ENCODE measurements at places on chromosomes 3 and 15. TPM values are rescaled to one million over a fixed set of nuclear protein-coding genes. Genes with fewer than 3 reads are reported as not detected.

KLHL40 gene
- total RNA-seq: not detected

UPK1B gene
- not detected for total RNA-seq

CHCHD4 gene
- 21.8 TPM for total RNA-seq

HESX1 gene
- total RNA-seq: 0.44 TPM

TTC21A gene
- total RNA-seq: 1.1 TPM

WDR93 gene
- not detected for total RNA-seq

DAZL gene
- 0.18 TPM for total RNA-seq

DNA sequence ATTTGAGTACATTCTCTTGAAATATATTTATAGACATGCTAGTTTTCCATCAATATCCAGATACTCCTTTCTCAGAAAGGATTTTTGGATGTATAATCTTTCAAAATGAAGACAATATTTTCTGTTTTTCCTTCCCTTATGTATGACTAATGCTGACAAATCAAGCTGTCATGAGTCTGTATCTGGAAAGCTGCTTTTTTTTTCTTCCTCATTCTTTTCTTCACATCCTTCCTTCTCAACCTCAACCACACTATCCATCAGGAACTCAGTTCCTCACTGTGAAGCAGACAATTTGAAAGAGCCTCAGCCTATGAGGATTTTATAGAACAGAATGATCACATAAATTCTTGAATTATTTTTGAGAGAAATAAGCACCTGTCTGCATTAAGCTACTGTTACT is 335.9 kb upstream of the EPHA6 start:
- no peak for DNase-seq

DNA sequence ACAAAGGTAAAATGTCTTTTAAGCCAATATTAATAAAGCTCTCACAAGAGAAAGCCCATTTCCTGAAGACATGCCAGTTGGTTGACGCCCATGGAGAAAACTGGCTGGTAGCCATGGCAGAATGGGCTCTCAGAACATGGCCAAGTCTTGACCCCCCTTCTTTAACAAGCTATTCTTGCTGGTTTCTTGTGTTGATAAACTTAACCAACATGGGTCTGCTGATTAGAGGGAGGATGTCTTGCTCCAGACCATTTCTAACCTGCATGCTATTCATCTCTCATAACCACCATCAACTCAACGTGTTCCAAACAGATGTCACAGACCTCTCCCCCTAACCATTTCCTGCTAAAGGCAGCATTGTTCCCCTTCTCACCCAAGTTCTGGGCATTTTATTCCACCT is 25.7 kb downstream of the NTRK3 start:
- no peak for DNase-seq

GRCh38 chr3:194777729-194778128 is 92.0 kb downstream of the FAM43A start:
- DNase-seq: no peak

DNA sequence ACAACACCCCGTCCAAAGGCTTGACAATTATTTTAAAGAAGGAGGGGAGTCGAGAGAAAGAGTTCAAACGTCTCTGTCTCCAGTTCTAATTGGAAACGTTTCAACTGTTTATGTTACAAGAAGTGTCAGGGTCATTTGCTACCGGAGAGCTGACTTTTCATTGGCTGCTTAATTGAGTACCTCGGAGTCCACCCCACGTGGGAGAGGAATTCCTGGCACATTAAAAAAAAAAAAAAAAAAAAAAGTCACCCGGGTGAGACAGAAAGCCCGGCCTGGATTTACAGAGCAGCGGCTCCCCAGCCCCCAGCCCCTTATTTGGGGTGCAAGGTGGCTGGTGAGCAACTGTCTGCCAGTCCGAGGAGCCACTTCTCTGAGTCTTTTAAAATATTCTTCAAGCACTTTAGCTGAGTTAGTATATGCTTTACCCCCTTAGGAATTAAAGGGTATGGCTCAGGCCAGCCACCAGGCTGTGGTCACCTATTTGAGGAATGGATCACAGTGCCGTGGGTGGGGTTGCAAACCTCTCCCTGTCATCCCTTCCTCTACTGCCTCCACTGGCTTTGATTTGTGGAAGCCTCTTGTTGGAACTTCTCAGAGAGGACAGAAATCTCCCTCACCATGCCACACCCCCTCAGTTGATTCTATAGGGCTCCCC is 3.9 kb upstream of the TLE3 start:
- no peak for DNase-seq

DNA sequence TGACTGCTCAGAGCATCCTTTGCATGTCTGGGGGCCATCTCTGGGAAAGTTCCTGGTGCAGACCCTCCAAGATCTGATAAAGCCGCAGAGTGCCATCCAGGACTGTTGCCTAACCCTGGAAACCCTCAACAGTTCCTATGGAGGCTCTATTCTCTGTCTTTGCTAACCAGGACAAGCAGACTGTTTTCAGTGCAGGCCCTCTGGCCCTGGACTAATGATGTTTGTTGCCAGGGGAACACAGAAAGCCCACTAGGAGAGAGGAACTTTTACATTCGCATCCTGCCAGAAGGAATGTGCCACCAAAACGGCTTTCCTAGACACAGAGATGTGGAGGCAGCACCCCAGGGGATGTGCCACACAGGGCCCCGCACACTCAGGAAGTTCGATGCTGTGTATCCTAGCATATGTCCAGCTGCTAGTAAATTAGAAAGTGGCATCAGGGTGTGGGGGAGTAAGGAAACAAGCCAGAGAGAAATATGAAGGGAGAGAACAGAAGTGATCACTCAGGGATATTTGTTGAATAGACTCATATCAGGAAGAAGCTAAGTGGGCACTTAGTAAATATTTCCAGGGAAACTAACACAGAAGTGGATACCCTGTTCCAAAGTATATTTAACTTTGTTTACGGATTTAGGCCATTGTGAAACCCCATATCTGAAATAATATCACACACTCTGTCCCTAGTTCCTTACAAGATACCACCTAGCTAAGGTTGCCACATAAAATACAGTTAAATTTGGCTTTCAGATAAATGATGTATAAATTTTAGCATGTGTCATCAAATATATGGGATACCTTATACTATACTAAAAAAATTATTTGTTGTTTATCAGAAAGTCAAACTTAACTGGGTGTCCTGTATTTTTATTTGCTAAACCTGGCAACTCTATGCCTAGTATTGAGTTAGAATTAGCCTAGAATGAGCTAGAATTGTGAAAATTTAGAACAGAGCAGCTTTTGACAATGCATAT is 29.9 kb upstream of the TMOD3 start:
- DNase-seq: no peak

DNA sequence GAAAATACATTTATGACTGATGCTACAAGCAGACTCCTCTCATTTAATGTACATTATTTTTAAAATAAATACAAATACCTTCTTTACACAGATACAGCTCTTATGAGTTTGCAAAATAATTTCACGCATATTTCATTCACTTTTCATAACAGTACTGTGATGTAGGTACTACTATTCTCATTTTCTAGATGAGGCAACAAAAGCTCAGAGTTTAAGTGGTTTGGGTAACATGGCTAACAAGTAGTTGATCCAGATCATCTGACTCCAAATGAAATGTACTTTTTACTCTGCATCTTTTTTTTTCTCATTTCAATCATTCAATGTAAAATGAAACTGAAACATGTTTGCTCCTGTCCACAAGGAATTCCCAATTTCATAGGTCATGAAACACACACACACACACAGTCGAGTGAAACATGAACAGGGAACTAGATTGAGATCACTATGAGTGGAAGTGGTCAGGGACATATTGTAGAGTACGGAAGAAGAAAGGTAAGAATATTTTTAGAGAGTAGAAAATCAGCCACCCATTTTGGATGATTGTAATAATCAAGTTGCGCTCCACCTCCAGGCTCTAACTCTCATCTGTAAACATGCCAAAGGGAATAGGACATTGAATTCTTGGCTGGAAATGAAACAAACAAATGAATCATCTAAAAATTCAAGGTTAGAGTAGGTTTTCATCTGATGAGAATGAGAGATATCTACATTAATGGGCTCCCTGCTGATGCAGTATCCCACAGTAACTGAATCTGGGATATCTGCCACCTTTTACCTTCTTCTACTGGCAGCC is 92.4 kb downstream of the CLDN1 start:
- DNase-seq: no peak

DNA sequence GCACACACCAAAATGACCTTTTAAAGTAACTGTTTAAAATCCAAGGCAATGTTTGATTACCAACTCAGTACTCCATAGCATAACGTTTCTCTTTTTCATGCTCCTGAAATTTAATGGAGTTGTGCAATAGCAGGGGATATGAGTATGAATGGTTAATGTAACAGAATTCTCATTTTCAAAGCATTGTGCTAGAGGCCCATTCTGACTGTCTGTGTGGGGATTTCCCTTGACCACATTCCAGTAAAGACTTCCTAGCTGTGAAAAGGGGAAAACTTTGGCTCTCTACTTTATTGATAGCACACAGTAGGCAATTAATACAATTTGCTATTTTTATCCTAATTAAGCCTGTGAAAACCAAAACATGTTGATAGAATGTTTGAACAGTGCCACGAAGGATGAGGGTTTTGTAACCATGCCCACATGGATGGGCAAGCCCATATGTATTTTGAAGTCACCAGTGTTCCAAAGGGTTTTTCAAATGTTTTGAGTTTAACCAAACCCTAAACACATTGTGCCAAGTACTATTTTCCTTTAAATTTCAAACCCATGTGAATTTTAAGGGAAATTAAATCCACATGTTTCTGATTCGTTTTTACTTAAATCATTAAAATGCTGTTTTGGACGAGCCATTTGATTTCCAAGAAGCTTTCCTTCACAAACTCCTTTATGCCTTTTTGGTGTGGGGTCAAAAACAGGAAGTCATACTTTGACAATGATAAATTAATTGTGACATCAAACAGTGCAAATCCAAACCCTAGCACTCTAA is 261.2 kb downstream of the SHOX2 start:
- no peak for DNase-seq

- DNase-seq: no peak
These were observed 362.7 kb upstream of the PROK2 start for GRCh38 chr3:72147600-72147999.

DNA sequence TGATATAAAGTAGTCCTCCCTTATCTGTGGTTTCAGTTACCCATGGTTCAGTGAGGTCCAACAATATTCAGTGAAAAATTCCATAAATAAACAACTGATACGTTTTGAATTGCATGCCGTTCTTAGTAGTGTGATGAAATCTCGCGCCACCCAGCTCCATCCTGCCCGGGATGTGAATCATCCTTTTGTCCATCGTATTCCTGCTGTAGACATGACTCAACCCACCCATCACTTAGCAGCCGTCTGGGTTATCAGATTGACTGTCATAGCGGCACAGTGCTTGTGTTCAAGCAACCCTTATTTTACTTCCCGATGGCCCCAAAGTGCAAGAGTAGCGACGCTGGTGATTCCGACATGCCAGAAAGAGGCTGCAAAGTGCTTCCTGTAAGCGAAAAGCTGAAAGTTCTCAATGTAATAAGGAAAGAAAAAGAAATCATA is 48.0 kb upstream of the MEX3B start:
- DNase-seq: no peak

DNA sequence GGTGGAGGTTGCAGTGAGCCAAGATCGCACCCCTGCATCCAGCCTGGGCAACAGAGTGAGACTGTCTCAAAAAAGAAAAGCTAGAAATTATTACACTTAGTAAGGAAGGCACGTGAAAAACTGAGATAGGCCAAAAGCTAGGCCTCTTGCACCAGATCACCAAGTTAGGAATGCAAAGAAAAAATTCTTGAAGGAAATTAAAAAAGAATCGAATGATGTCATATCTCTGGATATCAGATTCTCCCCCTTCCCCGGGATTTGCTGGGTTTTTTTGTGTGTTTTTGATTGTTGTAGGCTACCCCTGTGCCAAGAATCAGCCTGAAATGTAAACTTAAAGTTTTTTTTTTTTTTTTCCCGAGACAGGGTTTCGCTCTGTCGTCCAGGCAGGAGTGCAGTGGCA is 17.4 kb downstream of the PTPN23 start:
- no peak for DNase-seq

DNA sequence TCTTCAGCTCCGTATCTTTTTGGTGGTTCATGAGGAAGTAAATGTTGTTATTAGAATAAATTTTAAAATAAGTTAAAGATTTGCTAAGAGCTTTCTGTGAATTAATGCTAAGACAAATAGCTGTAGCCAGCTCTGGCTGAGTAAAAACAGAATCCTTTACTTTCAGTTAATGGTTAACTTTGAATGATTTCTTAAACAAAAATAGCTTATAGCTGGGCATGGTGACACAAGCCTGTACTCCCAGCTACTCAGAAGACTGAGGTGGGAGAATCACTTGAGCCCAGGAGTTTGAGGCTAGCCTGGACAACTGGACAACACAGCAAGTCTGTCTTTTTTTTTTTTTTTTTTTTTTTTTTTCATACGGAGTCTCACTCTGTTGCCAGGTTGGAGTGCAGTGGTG is 25.0 kb downstream of the TCAIM start:
- DNase-seq: no peak

- DNase-seq: no peak
These were observed 614.0 kb upstream of the AGTR1 start for GRCh38 chr3:148083526-148084182.

DNA sequence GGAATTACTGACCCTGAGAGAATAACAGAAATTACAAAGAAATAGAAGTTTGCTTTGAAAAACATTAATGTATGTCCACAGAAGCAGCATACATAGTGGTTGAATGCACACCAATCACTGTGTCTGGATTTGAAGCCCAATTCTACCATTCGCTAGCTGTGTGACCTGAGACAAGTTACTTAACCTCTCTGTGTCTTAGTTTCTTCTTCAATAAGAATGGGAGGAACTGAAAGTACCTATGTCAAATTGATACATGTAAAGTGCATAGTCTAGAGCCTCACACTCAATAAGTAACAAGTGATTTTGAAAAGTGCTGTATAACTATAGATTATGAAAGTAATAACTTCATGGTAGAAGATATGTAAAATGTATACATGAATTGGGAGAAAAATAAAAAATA is 457.8 kb downstream of the FOXP1 start:
- no peak for DNase-seq

DNA sequence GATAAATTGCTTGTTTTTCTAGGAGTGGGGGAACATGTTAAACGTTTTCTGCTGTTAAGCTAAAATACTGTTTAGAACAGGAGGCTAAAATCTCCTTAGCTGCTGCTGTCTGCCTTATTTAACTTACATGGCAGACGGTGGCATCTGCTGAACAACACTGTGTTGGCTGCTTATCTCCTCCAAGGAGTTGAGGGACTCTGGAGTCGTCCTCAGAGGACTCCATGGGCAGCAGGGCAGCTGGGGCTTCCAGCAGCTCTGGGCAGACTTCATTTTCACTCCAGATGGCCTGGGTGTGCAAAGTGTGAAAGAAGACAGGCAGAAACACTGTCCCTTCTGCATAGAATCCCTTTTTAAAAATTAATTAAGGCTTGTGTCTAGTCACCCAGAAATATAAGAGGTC is 52.9 kb upstream of the NUDT16 start:
- DNase-seq: no peak

Measured in CD8-positive, alpha-beta memory T cell (primary cell).